ENCODE measurements at places on chromosomes 2 and 18. TPM values are rescaled to one million over a fixed set of nuclear protein-coding genes. Genes with fewer than 3 reads are reported as not detected.

GRCh38 chr2:215454519-215455246 lies 18.8 kb upstream of the FN1 start:
- DNase-seq = no peak

The SH3BP4 gene
- total RNA-seq = 58.3 TPM

DNA sequence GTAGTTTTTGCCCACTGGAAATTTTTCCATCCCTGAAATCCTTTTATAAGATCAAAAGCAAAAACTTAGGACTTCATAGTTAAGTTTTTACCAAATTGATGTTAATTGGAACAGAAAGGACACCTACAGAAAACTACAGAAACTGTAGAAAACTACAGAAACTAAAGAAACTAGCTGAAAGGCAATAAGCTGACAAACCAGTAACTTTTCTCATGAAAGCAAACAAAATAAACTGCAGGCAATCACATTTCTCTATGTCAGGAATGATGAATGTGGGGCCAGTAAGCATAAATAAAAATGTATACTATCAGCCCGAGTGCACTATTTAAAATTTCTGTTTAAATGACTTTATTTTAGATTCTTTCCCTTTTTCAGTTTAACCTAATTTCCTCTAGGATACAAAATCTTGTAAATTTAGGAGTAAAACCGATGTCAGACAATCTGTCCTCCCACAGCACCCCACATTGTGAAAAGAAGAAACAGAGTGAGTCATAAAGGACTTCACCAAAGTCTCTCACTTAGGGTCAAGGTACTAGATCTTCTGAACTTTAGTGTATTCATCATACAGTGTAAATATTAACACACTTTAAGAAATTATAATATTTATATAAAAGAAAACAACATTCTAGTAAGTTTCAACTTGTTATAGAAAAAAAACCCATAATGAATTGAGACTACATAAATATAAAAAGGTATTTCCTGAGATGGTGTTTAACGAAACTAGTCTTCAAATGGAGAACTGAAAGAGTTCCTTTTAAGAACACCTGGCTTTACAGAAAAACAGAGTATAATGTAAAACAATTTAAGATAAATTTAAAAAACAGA lies 46.6 kb downstream of the USP40 start:
- DNase-seq = no peak

The TMEM198 gene
- 4.6 TPM for total RNA-seq

DNA sequence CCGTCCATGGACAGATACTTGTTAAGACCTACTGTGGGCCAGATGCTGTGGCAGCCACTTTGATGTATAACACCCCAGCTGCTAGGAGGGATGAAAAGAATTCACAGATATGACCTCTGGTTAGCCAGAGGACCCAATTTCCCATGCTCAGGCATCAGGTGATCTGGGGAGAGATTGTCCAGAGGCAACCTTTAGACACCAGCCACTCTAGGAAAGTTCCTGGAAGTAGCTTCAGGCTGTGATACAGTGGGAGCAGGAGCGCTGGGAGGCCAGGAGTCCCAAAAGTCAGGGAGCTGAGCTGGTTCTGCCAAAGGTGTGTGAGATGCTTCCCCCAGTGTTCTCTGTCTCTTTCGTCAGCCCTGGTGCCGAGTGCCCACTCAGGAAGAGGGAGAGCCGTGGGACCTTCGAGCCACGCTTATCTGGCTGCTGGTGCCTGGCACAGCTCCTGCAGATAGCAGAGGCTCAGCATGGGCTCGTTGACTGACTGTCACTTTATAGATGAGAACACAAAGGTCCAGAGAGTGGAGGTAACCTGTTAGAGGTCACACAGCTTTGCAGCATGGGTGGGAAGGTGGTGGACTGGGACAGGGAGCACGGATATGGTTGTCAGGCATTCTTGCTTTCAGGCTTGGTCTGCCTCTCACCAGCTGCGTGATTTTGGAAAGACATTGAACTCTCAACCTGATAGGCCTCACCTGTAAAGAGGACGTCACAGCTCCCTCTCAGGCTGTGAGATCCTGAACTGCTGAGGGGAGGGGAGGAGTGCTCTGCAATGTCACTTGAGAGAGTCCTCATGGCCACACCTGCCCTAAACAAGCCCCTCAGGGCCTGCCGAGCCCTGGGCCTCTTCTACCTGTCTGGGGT lies 7.8 kb upstream of the RALB start:
- no peak for DNase-seq

The TTC31 gene
- 21.7 TPM for total RNA-seq
